Stimulated activated CD4-positive, alpha-beta T cell treated with anti-CD3 and anti-CD28 coated beads, Interleukin-1b, Interleukin-23, amount 100 ng/mL, for 48 hours (primary cell): ENCODE measurements at places on chromosomes 1 and 21.

- peak; percentile 39 for DNase-seq
Observed at GRCh38 chr1:24540906-24541710, 14.8 kb upstream of the NCMAP start.

DNA sequence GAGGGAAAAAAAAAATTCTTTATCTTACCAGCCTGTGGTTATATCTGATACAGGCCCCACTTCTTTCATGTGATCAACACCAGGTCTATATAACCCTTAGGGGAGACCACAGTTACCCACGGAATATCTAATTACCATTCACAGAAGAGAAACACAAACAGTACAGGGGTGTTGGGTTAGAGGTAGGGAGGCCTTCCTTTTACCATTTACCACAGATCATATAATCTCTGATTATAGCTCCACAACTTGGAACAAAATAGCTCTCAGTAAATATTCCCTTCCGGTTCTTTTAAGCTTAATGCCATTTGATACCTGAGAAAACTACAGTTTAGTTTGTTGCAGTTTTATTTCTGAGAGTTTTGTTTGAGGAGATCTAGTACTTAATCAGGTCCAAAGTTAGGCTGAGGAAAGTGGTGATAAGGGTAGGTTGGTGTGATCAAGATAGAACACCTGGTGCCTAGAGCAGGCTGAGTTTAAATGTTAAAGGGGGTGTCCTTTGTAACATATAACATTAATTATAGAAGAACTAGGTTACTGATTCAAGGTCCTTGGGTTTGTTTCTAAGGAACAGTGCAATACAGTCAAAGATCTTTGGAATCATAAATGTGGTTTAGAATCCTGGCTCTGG lies 14.1 kb downstream of the EPB41 start:
- DNase-seq: no peak

GRCh38 chr1:6447016-6447817 lies 18.8 kb downstream of the TNFRSF25 start:
- no peak for DNase-seq

DNA sequence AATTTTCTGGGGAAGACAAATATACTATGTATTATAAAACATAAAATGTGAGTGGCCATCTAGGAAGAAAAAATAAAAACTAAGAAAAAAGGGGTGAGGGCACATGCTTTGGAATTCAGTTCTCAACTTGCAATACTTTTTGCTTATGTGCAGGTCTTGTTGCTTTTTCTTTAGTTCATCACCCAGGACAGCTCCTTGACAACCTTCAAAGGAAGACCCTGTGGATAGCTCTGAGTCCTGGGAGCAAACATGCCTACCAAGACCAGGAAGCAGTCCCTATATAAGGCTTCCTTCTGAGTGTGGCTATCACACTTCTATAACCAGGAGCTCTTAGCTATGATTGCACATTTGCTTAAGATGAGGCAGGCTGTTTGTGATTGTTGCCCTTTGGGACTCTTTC lies 78.0 kb downstream of the WDR64 start:
- DNase-seq: no peak

GRCh38 chr1:235072096-235072495 lies 56.5 kb downstream of the TOMM20 start:
- DNase-seq: no peak

- no peak for DNase-seq
Observed at GRCh38 chr1:54371038-54371941, 34.9 kb downstream of the SSBP3 start.

- no peak for DNase-seq
Observed at GRCh38 chr1:75964760-75965408, 32.7 kb upstream of the ASB17 start.

GRCh38 chr1:10821388-10821787 lies 24.9 kb upstream of the CASZ1 start:
- DNase-seq: no peak

DNA sequence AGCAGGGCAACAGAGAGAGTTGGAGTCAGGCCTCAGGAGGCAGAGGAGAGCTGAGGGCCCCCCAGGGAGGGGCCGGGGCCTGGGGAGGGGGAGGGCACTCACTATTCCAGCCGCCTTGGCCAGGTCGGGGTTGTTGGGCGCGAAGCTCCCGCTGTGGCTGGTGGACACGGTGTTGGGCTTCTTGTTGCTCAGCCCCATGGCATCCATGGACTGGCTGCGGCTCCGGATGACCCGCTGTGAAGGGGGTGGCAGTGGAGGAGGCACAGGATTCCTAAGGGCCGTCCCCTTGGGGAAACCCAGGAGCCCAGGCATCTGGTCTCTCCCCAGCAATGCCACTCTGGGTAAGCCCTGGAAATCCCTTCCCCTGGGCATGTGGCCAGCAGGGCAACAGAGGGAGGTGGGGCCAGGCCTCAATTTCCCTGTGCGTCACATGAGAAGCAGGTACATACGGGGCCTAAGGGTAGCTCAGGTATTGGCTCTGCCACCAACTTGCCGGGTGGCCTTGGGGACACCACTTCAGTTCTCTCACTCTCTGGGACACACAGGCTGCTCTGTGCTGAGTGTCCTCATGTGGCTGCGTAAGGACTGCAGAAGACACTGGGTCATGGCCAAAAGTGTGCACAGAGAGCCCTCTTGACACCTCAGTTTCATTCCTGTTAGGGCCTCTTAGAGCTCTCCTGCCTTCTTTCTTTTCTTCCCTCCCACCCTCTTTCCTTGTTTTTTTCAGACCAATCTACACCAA lies 63.0 kb downstream of the RAP1GAP start:
- DNase-seq: no peak
